ENCODE measurements at places on chromosomes 12 and 14.

DNA sequence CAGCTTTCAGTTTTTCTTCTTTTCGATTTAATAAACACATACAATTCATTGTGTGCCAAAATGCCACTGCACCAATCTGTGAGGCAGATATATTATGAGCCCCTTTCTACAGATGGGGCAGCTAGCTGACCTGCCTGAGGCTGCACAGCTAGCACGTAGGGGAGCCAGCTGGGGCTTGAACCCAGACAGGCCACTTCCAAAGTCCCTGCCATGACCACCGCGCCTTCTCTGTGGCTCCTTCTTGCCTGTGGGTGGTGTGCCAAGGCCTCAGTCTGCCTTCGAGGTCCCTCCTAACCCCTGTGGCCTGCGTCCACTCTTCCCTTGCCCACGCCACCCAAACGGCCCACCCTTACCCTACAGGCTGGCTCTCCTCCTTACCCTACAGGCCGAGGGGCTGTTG is 16.2 kb downstream of the FAM222A start:
- DNase-seq = no peak

- no peak for DNase-seq
Observed at GRCh38 chr12:47394070-47394469, 311.8 kb downstream of the RPAP3 start.

- no peak for DNase-seq
Observed at GRCh38 chr12:46560089-46560488, 187.5 kb upstream of the SLC38A2 start.

DNA sequence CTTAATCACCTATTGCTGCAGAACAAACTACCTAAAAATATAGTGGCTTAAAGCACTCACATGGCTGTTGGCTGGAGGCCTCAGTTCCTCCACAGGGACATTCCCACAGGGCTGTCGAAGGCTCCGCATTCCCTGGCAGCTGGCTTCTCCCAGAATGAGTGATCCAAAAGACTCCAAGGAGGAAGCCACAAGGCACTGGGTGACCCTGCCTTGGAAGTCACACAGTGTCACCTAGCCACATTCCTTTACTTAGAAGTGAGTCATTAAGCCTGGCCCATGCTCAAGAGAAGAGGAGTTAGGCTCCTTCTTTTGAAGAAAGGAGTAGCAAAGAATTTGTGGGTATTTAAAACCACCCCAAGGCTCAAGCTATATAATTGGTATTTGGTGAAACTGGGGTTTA is 63.9 kb upstream of the MAP1LC3B2 start:
- DNase-seq = peak; percentile 15

DNA sequence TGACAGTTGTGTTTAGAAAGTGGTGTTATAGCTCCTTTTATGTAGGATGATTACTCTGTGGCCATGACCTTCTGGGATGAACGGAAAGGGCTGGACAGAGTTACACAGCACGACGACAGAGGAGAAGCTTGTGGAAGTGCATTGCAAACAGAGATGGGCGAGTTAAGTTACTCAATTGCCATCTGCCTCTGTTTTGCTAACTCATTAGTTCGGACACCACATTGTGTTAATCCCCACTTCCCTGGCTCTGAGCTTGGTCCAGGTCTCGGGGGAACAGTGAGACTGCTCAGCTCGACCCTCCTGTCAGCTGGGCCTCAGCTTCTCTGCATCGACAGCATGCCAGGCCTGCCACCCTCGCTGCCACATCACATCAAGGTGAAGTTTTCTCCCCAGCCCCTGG is 408.0 kb downstream of the ZFP36L1 start:
- no peak for DNase-seq

GRCh38 chr12:583251-583869 is 79.9 kb downstream of the NINJ2 start:
- no peak for DNase-seq

DNA sequence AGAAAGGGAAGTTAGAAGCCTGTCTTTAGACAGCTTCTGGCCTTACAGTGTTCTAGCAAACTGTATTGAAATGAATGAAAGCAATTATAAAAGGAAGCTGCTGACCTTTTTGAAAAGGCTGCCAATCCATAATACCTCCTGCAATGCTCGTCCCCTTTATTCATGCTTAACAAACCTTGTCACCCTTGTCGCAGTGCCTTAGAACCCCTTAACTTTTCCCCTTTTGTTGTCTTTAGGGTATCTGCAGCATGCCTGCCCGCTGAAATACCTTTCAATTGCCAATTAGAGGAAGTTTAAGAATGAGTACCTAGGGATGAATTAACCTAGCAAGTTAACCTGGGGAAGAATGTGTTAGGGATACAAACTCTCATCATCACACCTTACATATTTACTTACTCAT is 731.2 kb downstream of the RERGL start:
- DNase-seq = no peak

- DNase-seq = no peak
Observed at GRCh38 chr14:55111122-55111708, 17.8 kb upstream of the LGALS3 start.

DNA sequence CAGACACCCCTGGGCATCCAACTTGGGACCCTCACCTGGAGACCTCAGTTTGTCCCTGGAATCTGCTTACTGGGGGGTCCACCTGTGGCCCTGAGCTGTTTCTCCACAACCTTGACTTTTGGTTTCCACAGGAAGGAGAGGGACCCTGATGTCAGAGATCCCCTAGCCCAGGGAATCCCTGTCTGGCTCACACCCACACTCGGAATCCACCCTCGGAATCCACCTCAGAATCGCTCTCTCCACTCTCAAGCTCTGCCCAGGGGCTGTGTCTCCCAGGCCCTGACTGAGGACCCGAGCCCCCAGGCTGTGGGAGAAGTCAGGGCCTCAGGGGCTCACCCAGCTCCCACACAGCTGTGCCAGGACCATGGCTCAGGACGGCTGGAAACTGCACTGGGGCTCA is 17.4 kb downstream of the LTBP2 start:
- no peak for DNase-seq

DNA sequence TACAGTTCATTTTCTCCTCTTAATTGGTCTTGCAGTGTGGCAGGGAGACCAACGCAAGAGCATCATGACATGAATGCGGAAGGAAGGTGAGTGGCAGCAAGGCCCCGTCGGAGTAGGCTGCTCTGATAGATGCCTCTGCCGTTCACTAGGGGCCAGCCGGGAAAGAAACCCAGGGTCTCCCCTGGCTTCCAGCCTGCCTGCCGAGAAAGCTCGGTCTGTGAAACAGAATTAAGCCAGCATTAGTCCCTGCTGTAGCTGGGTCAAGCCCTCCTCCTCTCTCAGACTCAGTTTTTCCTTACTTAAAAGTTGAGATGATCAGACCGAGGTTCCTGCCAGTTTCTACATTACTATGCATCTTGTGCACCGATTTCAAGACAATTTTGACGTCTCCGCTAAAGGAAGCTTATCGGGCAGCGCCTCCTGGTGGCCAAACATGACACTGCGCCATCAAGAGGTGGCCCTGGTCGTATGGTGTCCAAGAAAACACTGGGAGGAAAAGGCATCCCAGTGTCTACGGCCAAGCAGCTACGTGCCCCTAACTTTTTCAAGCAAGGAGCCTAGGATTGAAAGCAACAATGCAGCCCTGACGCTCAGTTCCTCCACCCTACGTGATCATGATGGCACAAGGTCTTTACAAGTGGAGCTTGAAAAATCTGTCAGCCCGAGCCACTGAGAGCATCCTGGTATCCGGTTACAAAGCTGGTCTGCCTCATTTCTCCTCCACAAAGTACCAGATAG is 131.6 kb downstream of the KSR2 start:
- DNase-seq = peak; percentile 60

- no peak for DNase-seq
Observed at GRCh38 chr14:20719777-20720176, 25.9 kb upstream of the EDDM3A start.

DNA sequence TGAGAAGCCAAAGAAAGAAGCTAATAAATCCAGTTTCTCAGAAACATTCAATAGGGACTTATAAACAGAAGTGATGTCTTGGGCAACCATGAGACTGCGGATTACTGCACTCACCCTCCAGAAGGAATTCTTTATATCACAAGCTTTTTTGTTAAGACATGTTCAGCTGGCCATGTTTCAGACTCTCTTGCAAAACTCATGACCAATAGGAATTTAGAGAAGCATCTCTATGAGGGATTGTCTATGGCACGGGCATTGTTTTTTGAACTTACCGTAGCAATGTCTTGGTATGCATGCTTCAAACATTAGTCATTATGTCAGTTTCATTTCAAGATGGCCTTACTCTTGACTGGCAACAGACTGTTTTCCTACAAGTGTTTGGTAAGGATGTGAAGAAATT is 15.5 kb upstream of the ZNF268 start:
- peak; percentile 12 for DNase-seq

- no peak for DNase-seq
Observed at GRCh38 chr12:69022674-69023073, 89.7 kb upstream of the CPM start.

GRCh38 chr12:77489331-77489970 is 341.2 kb upstream of the NAV3 start:
- DNase-seq = no peak

DNA sequence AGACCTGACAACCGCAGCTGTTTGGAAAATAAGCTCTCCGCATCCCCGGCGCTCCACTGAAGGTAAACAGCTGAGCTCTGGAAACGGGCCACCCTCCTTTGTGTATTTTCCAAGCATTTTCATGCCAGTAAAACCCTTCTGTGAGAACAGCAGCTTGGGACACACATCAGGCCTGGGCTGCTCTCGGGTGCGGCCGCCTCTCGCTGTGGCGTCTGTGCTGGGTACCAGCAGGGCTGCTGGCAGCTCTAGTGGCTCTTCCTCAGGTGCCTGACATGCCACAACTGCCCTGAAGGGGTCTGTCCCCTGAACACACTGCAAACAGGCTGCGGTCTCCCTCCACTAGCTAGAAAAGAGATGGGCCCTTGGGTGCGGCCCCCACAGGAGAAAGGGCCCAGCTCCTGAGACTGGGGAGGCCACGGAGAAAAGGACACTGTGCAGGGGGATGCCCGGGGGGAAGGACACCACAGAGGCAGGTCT is 96.3 kb downstream of the ITPK1 start:
- DNase-seq = no peak

- peak; percentile 61 for DNase-seq
Observed at GRCh38 chr12:57983146-57983857, 41.9 kb downstream of the ATP23 start.

DNA sequence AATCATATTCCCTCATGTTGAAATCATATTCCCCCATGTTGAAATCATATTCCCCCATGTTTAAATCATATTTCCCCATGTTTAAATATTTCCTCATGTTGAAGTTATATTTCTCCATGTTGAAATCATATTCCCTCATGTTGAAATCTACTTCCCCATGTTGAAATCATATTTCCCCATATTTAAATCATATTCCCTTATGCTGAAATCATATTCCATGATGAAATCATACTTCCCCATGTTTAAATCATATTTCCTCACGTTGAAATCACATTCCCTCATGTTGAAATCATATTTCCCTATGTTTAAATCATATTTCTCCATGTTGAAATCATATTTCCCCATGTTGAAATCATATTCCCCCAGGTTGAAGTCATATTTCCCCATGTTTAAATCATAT is 34.6 kb upstream of the ADGRD1 start:
- DNase-seq = no peak

- DNase-seq = peak; percentile 56
Observed at GRCh38 chr12:103632554-103633216, 45.6 kb downstream of the STAB2 start.

GRCh38 chr14:99573000-99573330 is 31.0 kb downstream of the CCDC85C start:
- DNase-seq = no peak

GRCh38 chr14:77570706-77571268 is 45.6 kb downstream of the SPTLC2 start:
- DNase-seq = no peak

DNA sequence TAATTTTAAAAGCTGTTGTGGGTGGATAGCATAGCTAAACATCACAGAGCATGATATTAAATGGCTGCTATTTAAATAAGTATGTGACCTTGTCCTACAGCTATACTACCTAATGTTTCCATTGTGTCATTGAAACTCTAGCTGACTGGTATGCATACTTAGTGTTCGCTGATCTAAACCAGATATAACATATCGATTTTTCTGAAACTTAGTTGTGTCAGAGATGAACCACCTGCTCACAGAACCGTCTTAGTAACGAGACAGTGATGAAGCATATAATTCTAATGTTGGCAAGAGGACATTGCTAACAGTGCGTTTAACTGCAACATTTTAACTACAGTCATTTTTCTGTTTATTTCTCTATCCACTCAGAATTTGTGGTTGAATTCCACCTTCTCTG is 36.1 kb upstream of the NUAK1 start:
- DNase-seq = no peak

DNA sequence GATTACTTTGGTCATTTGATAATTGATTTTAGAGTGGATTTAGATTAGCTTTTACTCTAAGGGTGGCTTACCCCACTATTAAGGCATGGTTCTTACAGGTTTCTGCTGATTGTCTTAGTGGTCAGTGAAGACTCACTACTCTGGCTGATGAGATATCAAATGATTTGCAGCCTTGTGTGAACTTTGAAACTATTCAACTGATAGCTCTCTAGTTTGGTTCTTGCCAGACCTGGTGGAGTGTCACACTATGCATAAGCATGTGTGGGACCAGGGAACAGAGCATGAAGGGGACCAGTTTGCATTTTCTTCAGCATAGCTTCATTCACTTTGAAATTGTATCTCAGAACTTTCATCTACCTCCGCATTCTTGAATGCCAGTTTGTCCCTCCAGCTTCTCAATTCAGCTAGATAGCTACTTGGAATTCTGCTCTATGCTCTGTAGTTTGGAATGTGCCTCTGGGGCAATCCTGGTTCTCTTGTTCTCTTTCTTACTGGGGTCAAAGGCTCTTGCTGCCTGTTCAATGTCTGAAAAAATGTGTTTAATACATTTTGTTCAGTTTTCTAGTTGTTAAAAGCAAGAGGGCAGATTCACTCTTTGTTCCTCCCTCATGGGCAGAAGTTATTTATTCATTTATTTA is 12.7 kb downstream of the SCYL2 start:
- peak; percentile 12 for DNase-seq

GRCh38 chr12:113131556-113131955 is 4.0 kb downstream of the RASAL1 start:
- no peak for DNase-seq

- DNase-seq = no peak
Observed at GRCh38 chr12:108565146-108565545, 2.8 kb downstream of the ISCU start.

DNA sequence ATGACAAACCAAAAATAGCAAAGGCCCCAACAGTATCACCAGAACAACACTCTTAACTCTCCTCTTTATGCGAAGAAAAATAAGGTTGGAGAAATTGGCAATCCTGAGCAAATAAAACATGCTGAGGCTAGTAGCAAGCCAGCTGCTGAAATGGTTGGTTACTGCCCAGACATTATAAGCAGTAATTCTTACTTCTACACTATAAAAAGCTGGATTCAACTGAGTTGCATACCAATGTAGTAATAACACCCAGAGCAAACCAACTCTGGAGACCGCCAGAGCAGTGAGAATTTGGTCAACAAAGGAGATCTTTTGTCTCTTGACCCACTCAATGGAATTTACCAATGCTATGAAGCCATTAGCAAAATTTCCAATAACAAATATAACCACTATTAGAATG is 628 bp downstream of the TAS2R30 start:
- no peak for DNase-seq

- no peak for DNase-seq
Observed at GRCh38 chr14:58288106-58288792, 10.1 kb upstream of the ARID4A start.

Measured in iris pigment epithelial cell (primary cell).